ENCODE measurements at places on chromosomes 16 and 17. TPM values are rescaled to one million over a fixed set of nuclear protein-coding genes. Genes with fewer than 3 reads are reported as not detected.

DNA sequence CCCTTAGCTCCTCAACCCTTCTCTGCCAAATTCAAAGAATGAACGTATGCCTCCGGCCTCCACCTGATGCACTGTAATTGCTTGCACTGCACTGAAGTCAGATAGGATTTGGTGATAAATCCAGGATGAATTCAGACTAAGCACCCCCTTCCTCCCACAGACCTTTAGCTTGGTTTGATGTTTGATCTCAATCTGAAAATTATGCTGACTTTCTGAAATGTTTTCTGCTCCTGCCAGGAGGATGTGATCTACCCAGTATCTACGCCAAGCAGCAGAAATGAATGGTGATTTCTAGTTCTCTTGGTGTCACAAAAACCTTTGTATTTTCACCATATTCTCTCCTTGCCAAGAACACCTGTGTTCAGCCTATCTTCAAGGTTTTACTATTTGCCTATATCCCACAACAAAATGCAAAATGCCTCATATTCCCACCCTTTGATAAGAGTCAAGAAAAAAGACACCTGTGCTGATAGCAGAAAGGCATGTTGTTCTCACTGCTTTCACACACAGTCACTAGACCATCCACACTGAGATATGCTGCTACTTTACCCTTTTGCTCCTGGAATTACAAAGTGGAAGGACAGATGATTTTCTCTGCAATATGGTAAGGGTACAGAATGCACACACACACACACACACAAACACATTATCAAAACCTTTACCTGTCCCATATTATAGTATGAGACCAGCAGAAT is 14.7 kb downstream of the RFFL start:
- H3K36me3 ChIP-seq, result peaks cover 5% of the 10 kb centered on the region
- peak overlapping the region; percentile 32 for H3K27ac ChIP-seq
- H3K4me1 ChIP-seq, result peaks cover 68% of the 10 kb centered on the region
- peak overlapping the region; percentile 3 for H3K4me3 ChIP-seq
- no peaks in the 10 kb centered on the region for H3K27me3 ChIP-seq

GRCh38 chr16:69321080-69321479 is 9.3 kb downstream of the PDF start:
- peaks cover 15% of the 10 kb centered on the region for H3K4me1 ChIP-seq
- no peaks in the 10 kb centered on the region for H3K27me3 ChIP-seq
- peaks cover 36% of the 10 kb centered on the region for H3K36me3 ChIP-seq
- H3K4me3 ChIP-seq, result no peak overlapping the region
- no peak overlapping the region for H3K27ac ChIP-seq

DNA sequence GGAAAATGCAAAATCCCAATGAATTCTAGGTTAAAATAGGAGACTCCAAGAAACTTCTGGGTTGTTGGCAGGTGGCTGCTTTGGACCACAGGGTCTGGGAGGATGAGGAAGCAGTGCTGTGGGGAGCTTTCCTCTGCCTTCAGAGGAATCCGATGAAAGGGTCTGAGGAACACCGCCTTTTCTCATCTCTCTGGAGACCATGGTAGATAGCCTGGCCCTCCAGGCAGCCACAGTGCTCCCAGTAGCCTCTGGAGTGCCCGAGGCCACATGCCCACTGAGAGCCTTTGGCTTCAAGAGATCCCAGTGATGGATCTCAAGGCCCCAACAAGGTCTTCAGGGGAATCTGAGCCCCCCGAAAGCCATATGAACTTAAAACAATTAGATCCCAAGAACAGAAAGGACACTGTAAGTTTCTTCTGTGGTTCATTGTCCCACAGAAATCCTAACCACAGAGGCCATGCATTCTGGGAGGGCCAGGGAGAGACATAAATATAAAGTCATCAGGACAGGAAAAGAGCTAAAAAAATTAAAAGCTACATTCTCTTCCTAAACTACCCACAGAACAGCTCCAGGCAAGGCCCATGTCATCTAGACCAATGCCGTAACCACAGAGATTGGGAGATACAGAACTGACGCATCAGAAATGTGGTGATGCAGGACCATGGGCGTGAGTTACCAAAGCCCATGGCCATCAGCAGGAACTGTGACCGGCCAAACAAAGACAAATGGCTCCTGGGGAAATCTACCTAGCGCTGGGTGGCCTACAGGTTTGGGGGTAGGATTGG is 24.3 kb downstream of the TK2 start:
- H3K4me3 ChIP-seq, result no peak overlapping the region
- peaks cover 58% of the 10 kb centered on the region for H3K4me1 ChIP-seq
- H3K27me3 ChIP-seq, result no peaks in the 10 kb centered on the region

GRCh38 chr17:77210331-77210730 is 69.6 kb downstream of the SEC14L1 start:
- no peak overlapping the region for H3K27ac ChIP-seq
- no peaks in the 10 kb centered on the region for H3K4me1 ChIP-seq
- no peaks in the 10 kb centered on the region for H3K27me3 ChIP-seq

DNA sequence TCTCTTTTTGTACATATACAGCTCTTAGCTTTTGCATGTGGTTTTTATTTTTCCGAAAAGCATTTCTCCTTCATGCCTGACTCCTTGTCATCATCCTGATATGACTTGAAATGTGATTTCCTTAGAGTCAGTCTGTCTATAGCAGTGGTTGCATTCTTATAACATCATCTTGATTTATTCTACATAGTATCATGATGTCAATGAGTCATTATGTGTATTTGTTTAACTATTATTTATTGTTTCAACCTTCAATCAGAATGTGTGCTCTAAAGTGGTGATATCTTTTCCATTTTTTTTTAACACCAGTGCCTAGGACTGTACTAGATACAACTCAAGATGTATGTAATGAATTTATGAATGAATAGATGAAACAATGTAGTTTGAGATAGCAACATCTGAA is 354.9 kb upstream of the CDH8 start:
- no peak for DNase-seq
- no peaks in the 10 kb centered on the region for H3K27me3 ChIP-seq
- H3K36me3 ChIP-seq, result no peaks in the 10 kb centered on the region
- H3K4me1 ChIP-seq, result no peaks in the 10 kb centered on the region
- no peak overlapping the region for H3K27ac ChIP-seq

- peaks cover 43% of the 10 kb centered on the region for H3K4me1 ChIP-seq
- H3K27me3 ChIP-seq, result no peaks in the 10 kb centered on the region
- DNase-seq, result no peak
- H3K4me3 ChIP-seq, result no peak overlapping the region
Measured at GRCh38 chr17:78144736-78145641, 1.2 kb upstream of the C17orf99 start.

DNA sequence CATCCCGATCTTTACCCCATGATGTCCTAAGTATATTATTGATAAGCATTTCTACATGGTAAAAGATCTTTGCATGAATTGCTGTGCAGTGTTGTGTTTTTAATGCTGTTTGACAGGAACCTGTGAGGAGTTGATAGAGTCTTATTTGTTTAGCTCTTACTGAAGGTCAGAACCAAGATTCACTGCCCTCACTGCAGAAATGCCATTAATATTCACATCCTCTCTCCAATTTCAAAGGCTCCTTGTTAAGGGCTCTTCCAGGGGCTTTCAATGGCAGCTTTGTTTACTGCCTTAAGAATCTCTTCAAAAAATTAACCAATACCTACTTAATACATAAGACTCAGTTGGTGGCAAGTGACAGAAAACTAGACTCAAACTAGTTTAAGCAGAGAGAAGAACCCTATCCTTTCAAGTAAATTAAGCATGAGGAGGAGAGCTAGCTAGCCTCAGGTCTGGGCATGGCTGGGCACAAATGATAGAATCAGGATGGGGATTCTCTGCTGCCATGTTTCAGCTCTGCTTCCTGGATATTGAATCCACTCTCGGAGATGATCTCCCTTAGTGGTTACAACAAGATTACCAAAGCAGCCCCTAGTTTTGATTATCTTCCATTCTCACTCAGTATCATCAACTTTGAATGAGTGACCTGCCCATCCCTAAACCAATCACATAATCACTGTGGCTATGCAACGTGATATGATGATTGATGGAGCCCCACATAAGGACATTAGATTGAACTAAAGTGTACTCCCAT is 311.8 kb downstream of the CDH11 start:
- DNase-seq, result no peak
- H3K27me3 ChIP-seq, result no peaks in the 10 kb centered on the region
- no peaks in the 10 kb centered on the region for H3K36me3 ChIP-seq
- H3K4me1 ChIP-seq, result no peaks in the 10 kb centered on the region
- no peak overlapping the region for H3K27ac ChIP-seq

GRCh38 chr16:72493716-72494415 is 321.9 kb upstream of the PMFBP1 start:
- no peaks in the 10 kb centered on the region for H3K27me3 ChIP-seq
- H3K4me1 ChIP-seq, result no peaks in the 10 kb centered on the region
- H3K27ac ChIP-seq, result no peak overlapping the region
- H3K36me3 ChIP-seq, result no peaks in the 10 kb centered on the region
- DNase-seq, result no peak
- H3K4me3 ChIP-seq, result no peak overlapping the region

DNA sequence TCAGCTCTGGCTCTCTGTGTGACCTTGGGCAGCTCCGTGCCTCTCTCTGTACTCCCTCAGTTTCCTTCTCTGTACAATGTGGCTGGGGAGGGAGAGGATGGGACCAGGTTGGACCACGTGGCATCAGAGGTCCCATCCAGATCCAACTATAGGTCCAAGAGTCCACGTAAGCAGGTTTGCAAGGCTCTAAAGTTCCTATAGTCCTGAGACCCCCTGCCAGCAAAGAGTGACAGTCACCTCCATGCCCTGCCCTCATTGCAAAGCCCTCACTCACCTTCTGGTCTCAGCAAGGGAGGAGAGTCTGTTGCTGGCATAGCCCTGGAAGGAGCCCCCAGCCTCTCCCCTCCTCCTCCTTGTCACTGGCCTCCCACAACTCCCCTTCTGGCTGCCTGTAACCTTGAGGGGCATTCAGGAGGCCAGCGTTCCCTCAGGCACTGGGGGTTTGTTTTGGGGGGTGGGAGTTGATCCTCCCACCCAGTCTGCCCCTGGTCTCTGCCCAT is 6.1 kb upstream of the DRC7 start:
- H3K36me3 ChIP-seq, result no peaks in the 10 kb centered on the region
- no peak for DNase-seq
- no peaks in the 10 kb centered on the region for H3K27me3 ChIP-seq
- H3K4me1 ChIP-seq, result peaks cover 14% of the 10 kb centered on the region
- no peak overlapping the region for H3K4me3 ChIP-seq

DNA sequence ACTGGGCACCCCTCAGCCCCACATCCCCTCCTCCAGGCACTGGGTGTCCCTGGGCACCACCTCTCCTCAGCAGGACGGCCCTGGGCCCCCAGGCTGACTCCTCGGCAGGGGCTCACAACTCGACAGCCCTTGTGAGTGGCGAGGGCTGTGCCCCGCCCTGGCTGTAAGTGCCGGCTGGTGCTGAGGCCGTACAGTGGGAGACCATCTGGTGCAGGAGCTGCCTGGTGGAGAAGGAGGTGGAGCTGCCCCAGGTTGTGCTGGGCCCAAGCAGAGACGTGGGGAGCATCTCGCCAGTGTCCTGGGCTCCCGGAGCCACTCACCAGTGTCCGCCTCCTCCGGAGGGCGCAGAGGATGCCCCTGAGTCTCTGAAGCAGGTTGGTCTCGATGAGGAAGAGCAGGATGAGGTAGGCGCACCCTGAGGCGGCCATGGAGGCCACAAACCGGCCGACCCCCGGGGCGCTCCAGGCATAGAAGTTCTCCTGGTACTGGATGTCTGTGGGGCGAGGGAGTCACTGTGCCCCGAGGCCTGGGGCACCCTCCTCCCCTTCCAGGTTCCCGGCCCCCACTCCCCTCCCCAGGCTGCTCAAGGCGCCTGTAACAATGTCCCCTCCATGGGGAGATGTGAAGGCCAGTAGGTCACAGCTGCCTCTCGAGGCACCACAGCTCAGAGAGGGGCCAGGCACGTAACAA is 15.1 kb upstream of the RNPS1 start:
- H3K27me3 ChIP-seq, result no peaks in the 10 kb centered on the region
- no peak overlapping the region for H3K27ac ChIP-seq
- no peak overlapping the region for H3K4me3 ChIP-seq
- H3K36me3 ChIP-seq, result no peaks in the 10 kb centered on the region
- no peak for DNase-seq
- no peaks in the 10 kb centered on the region for H3K4me1 ChIP-seq

DNA sequence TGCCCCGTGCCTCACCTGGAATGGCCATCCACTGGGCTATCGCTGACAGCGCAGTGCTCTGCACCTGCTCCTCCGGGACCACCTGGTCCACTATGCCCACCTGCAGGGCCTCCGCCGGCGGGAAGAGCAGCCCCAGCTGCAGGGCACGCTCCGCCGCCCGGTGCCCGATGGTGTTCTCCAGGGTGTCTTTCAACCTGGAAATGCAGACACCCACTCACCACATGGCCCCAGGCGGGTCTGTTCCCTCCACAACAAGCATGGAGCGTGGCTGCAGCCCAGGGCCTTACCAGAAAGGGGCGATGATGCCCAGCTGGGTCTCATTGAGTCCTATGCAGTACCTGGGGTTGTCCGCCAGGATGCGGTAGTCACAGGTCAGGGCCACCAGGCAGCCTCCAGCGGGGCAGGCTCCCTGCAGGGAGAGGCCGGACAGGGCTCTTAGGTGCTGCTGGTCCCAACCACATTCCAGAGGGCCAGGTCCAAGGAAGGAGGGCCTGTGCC is 6.8 kb downstream of the DNASE1L2 start:
- no peak overlapping the region for H3K27ac ChIP-seq
- H3K36me3 ChIP-seq, result no peaks in the 10 kb centered on the region
- H3K27me3 ChIP-seq, result no peaks in the 10 kb centered on the region
- H3K4me1 ChIP-seq, result no peaks in the 10 kb centered on the region

DNA sequence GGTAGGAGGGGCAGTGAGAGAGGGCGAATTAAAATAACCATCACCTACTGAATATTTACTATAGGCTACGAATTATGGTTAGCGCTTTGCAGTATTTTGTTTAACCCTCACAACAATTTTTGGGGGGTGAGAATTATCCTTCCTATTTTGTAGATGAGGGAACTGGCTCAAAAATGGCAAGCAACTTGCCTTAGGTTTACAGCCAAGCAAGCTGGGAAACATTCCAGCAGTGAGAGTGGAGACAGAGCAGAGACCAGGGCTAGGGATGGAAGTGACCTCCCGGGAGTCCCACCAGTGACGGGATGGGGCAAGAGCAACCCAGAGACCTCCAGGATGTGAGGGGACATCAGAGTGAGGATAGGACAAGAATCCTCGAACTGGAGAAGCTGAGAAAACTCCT is 352 bp upstream of the VMO1 start:
- H3K4me3 ChIP-seq, result no peak overlapping the region
- DNase-seq, result no peak
- H3K4me1 ChIP-seq, result peaks cover 21% of the 10 kb centered on the region
- no peak overlapping the region for H3K27ac ChIP-seq

DNA sequence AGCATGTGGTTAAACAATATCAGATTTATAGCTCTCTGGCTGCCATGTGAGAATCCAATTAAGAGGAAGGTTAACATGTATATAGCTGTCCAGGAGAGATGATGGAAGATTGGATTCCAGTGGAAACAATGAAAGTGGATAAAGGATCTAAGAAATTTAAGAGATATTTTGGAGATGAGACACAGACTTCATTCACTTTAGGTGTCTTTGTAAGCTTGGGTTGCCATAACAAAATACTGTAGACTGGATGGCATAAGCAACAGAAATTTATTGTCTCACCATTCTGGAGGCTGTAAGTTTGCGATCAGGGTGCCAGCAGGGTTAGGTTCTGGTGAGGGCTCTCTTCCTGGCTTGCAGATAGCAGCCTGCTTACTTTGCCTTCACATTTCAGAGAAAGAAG is 155.9 kb upstream of the MYOCD start:
- H3K27me3 ChIP-seq, result no peaks in the 10 kb centered on the region
- H3K4me1 ChIP-seq, result no peaks in the 10 kb centered on the region
- no peak overlapping the region for H3K4me3 ChIP-seq
- no peaks in the 10 kb centered on the region for H3K36me3 ChIP-seq

NUFIP2 gene
- 65.6 TPM for total RNA-seq

FSCN2 gene
- 0.29 TPM for total RNA-seq

SALL1 gene
- not detected for total RNA-seq

KRTAP3-2 gene
- not detected for total RNA-seq

RAB34 gene
- 7.6 TPM for total RNA-seq

IFI35 gene
- total RNA-seq, result 49.5 TPM

PERCC1 gene
- 0.40 TPM for total RNA-seq

CHST4 gene
- total RNA-seq, result 0.19 TPM

TOX3 gene
- total RNA-seq, result not detected

Data from activated naive CD8-positive, alpha-beta T cell treated with anti-CD3 and anti-CD28 coated beads for 36 hours (primary cell).